Aortic smooth muscle cell (primary cell): ENCODE measurements at places on chromosomes 5 and 9. TPM values are rescaled to one million over a fixed set of nuclear protein-coding genes. Genes with fewer than 3 reads are reported as not detected.

The GPR150 gene
- total RNA-seq: 0.06 and 0.13 TPM in 2 replicates

The ORM2 gene
- not detected in 2 replicates for total RNA-seq

The PCDHGA4 gene
- 4.0 and 7.5 TPM in 2 replicates for total RNA-seq

The TAF11L12 gene
- not detected in 2 replicates for total RNA-seq

The AGXT2 gene
- not detected in 2 replicates for total RNA-seq

The RGS7BP gene
- total RNA-seq: 1.1 and 1.7 TPM in 2 replicates

The CD74 gene
- total RNA-seq: 1.5 and 1.6 TPM in 2 replicates

The PCDHGA8 gene
- 2.2 and 3.9 TPM in 2 replicates for total RNA-seq

The EGR1 gene
- total RNA-seq: 1.3 and 16.2 TPM in 2 replicates

The TMEM252 gene
- not detected in 2 replicates for total RNA-seq

The N4BP3 gene
- 0.68 and 1.5 TPM in 2 replicates for total RNA-seq

The ACOT12 gene
- total RNA-seq: not detected in 2 replicates

The MLANA gene
- total RNA-seq: not detected in 2 replicates

The CHD1 gene
- 32.8 and 35.9 TPM in 2 replicates for total RNA-seq

The RASGRF2 gene
- total RNA-seq: 2.0 and 2.7 TPM in 2 replicates

The PCDHB14 gene
- 0.92 and 1.1 TPM in 2 replicates for total RNA-seq

The CDH6 gene
- 44.7 and 76.2 TPM in 2 replicates for total RNA-seq

The TRPM6 gene
- not detected in 2 replicates for total RNA-seq

The LECT2 gene
- total RNA-seq: not detected in 2 replicates

The VCAN gene
- 2,202 and 3,471 TPM in 2 replicates for total RNA-seq

The TSSK1B gene
- total RNA-seq: under 0.01 and 0.13 TPM in 2 replicates

The FBLL1 gene
- total RNA-seq: 0.56 TPM in 1 of 2 replicates, not detected in the other

The ENG gene
- total RNA-seq: 31.2 and 69.0 TPM in 2 replicates

The PPP3R2 gene
- not detected in 2 replicates for total RNA-seq

The PHPT1 gene
- total RNA-seq: 161 and 208 TPM in 2 replicates

The PRLR gene
- total RNA-seq: under 0.01 and 0.26 TPM in 2 replicates

The IQGAP2 gene
- 1.6 and 2.2 TPM in 2 replicates for total RNA-seq

The CNTNAP3 gene
- total RNA-seq: 56.5 and 76.5 TPM in 2 replicates

The MRPL36 gene
- 44.3 and 59.7 TPM in 2 replicates for total RNA-seq

The IL31RA gene
- 0.25 and 0.26 TPM in 2 replicates for total RNA-seq

The CD274 gene
- total RNA-seq: 2.1 and 2.4 TPM in 2 replicates

The SLCO6A1 gene
- total RNA-seq: not detected in 2 replicates

The KLHL3 gene
- total RNA-seq: 1.7 and 4.6 TPM in 2 replicates

The PCDHGA2 gene
- total RNA-seq: 1.7 and 2.5 TPM in 2 replicates

The TMEM215 gene
- not detected in 2 replicates for total RNA-seq

The TSPAN17 gene
- total RNA-seq: 36.4 and 41.4 TPM in 2 replicates

The ANKRD31 gene
- 0.06 and 0.13 TPM in 2 replicates for total RNA-seq

The SLC46A2 gene
- total RNA-seq: not detected in 2 replicates

The WWC1 gene
- 0.19 and 0.66 TPM in 2 replicates for total RNA-seq

The SOX30 gene
- not detected in 2 replicates for total RNA-seq

The LRRC70 gene
- 0.93 and 1.3 TPM in 2 replicates for total RNA-seq
